NCI-H1048 (cell line): ENCODE measurements at places on chromosomes 6 and 20.

- DNase-seq, result no peak
Measured at GRCh38 chr6:21847711-21848480, 254.3 kb downstream of the SOX4 start.

- no peak for DNase-seq
Measured at GRCh38 chr6:165889636-165890403, 226.8 kb upstream of the PDE10A start.

DNA sequence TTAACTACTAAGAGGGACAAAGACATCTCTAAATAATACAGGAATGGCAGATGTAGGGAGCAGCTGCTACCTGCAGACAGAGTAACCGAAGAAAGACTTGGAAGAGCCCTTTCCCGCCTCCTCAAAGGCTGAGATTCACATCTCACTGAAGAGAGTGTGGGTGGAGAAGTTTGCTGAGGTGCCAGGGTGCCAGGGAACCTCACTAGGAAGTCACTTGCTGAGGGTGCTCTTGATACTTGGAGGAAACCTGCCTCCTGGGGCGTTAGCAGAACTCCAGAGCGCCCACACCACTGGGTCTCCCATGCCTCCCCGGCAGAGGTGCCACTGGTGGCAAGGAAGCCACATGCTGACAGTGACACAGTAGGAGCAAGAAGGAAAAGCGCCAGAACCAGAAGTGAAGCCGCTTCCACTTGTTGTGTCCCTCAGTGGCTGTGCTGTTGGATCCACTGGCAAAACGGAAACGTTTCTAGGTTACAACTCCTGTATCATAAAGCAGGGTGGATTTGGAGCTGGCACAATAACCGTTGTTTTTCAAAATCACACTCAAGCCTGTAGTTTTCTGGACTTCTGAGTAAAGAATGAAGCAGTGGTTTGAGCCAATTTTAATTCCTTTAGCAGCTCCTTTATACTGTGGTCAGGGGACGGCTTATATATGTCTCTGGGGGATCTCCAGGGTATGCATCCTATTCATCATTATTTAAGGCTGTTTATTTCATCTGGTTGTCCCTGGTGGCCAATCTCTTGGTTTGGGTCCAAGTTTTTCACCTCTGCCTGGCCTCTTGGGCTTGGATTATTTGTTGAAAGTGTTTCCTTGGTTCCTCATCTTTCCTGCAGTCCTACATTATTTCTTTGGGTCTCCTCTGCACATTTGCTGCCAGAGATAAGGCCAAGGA, 64.5 kb downstream of the CDC5L start:
- no peak for DNase-seq

DNA sequence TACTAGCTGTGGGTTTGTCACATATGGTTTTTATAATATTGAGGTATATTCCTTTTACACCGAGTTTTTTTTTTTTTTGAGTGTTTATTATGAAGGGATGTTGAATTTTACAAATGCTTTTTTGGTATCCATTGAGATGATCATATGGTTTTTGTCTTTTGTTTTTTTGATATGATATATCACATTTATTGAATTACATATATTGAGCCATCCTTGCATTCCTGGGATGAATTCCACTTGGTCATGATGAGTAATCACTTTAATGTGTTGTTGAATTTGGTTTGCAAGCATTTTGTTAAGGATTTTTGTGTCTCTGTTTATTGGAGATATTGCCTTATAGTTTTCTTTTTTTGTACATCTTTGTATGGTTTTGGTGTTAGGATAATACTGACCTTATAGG, 3.3 kb upstream of the ZNF337 start:
- DNase-seq, result no peak

DNA sequence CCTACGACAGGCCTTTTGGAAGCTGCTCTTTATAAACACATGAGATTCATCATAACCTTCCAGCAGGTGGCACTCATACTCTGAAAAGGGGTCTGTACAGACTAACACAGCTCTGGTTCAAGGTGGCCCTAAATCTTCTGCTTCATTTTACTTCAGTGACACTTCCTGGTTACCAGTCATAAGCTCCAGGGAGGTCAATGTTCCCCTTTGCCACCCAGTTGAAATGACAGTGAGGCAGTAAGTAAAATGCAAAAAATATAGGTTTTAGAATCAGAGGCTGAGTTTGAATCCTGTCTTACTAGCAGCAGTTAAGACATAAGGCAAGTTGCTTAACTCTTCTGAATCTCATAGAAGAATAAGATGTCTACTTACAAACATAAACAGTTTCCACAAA, 132.8 kb downstream of the CDK19 start:
- peak; percentile 62 for DNase-seq

GRCh38 chr6:45328523-45328922, 393 bp downstream of the RUNX2 start:
- DNase-seq, result no peak

- DNase-seq, result no peak
Measured at GRCh38 chr6:16562498-16562897, 198.8 kb downstream of the ATXN1 start.

DNA sequence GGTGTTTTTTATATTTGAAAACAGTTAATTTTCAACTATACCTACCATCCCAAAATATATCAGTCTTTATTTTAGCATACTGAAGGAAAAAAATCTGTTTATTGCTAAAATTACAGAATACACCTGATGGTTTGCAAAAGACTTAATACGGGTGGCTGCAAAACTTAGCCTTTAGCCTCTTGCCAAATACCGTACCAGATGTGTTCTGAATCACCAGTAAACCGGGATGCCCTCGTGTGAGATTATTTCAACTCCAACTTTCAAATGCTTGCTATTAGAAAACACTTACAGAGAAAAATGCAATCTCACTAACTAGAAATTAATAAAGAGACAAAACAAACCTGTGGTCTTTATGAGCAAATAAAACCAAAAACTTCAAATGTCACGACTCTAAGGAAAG, 36.0 kb downstream of the REV3L start:
- no peak for DNase-seq

DNA sequence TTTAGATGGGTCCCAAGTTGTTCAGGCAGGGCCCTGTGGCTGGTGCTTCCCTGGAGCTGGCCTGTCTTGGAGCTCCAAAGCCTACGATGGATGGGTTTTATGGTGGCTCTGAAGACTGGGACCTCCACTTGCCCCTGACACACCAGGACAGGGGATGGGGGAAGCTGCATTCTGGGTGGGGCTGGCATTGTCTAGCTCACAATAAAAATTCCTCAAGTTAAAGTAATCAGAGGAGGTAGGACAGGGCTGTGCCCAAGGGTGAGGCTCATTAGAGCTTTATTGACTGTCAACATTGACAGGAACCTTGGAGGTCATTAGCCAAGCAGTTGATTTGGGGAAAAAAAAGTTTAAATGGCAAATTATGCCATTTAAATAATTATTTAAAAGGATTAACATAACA, 35.7 kb downstream of the TFAP2C start:
- no peak for DNase-seq

DNA sequence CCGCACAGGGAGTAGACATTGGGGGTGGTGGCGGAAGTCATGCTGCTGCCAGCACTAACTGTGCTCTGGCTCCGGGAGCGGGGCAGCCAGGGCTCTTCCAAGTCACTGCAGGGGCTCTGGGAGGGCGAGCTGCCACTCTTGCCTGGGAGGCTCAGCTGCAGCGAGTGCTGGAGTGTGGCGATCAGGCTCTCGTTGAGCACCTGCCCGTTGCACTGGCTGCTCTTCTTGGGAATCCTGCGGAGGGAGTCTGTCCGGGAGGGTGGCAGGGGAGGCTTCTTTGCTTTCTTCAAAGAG, 28.0 kb downstream of the HEBP2 start:
- DNase-seq, result no peak

- no peak for DNase-seq
Measured at GRCh38 chr20:60087563-60088105, 129.4 kb downstream of the CDH26 start.

- no peak for DNase-seq
Measured at GRCh38 chr6:150492507-150492906, 107.2 kb upstream of the PLEKHG1 start.

DNA sequence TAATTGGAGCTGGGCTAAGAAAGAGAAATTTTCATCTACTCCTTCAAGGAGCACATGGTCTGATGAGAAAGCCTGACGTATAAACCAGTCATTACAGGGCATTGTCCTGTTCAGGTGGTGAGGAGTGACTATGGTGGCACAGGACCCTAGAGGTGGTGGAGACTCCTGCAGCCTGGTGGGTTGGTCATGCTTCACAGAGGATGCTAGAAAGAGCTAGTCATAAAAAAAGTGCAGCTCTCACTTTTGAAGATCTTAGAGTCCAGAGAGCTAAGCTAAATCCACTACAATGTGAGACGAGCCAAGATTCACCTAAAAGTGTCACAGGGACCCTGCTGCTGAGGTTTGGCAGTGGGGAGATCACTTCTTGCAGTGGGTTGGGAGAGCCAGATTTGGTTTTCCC, 9.8 kb upstream of the ZNF831 start:
- no peak for DNase-seq

DNA sequence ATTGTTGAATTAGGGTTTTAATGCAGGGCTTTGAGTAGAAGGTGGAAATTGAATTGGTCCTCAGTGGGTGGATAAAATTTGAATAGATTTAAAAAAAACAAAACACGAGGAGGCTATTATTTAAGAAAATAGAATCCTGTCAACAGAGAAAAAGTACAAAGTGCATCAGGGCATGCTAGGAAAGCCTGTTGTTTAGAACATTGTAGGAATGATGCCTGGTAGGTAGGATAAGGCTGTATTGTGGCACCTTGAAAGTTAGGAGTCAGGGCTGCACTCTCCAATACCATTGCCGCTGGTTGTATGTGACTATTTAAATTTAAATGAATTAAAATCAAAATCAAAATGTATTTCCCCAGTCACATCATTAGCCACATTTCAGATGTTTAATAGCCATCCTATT, 363.9 kb downstream of the UTRN start:
- DNase-seq, result no peak

- no peak for DNase-seq
Measured at GRCh38 chr6:85192596-85192995, 257.3 kb upstream of the NT5E start.

DNA sequence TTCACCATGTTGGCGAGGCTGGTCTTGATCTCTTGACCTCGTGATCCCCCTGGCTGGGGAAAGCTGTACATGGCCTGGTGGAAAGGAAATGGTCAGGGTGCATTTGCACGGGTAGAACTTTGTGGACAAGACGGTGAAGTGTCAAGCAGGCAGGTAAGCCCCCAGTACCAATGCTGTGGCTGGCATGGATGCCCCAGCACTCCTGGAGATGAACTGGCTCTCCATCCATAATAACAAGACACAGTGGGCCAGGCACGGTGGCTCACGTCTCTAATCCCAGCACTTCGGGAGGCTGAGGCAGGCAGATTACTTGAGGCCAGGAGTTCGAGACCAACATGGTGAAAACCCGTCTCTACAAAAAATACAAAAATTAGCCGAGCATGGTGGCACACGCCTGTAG, 37.3 kb upstream of the TMEM181 start:
- no peak for DNase-seq

DNA sequence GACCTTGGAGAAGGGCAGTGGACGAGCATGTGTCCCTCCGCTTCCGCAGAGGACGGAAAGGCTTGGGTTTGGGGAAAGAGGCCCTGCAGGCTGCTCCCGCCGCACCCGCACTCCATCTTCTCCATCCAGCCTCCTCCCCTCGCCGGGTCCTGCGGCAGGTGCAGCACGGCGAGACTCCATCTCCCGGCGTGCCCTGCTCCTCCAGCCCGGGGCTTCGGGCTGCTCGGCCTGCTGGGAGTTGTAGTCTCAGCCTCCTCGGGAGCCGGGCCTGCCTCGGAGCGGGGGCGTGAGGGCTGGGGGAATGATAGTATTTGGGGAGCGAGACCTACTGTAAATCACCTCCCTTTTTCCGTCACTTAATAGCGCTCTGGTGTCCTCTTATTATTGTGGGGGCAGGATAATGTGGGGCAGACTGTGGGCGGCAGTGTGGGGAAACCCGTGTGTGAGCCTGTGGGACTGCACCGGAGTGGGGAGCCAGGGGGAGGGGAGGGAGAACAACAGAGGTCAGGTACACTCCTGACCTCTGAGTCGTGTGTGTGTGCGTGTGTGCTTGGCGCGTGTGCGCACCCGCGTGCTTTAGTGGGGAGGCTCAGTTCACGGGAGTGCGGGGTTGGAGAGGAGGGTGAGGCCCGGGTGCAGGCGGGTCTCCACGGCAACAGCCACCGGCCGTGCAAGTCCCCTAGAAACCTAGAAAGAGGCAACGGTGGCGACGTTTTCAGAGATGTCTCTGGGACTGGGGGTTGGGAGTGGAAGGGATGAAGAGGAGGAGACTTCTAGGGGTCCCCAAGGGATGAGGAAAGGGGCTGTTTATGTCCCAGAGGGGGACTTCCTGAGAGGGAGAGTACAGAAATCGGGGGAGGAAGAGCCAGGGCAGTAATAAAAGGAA, 4.1 kb downstream of the TTBK1 start:
- peak; percentile 23 for DNase-seq

GRCh38 chr6:38695227-38695900, 7.6 kb downstream of the GLO1 start:
- DNase-seq, result no peak

GRCh38 chr6:107776415-107776814, 47.7 kb downstream of the SCML4 start:
- DNase-seq, result no peak

DNA sequence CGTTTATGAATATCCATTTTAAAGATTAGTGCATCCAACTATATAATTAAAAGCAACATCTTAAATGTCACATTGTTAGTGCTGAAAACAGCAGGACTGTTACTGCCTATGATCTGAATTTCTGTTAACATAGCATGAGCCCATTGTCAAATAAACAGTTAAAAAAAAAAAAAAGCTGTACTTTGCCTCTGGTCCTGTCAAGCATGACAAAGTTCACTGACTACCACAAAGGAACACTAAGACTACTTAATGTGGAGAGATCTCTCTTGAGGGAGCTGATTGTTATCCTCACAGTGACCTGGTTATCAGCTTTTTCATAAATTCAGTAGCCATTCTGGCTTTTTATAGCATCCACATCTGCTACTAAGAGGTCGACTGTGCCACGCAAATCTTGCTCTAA, 228.1 kb downstream of the TMEM200A start:
- no peak for DNase-seq

- DNase-seq, result no peak
Measured at GRCh38 chr6:160028487-160029275, 59.8 kb downstream of the IGF2R start.

DNA sequence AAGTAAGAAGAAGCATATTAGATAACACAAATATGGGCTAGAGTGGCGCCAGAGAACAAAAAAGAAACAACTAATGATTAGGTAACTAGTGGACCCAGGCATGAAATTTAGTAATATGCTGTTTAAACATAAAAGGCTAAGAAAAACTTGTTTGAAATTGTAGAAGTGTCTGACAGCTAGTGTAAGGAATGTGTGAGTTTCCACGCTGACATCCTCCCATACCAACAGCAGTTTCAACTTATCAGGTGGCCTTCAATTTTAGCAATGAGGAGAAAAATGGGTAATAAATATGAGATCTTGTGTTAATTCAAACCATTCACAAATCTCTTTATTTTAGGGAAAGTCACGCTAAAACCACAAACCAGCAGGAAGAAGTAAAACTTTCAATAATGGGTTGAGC, 440.2 kb upstream of the FLRT3 start:
- DNase-seq, result no peak
